ENCODE measurements at places on chromosomes 1 and 21.

DNA sequence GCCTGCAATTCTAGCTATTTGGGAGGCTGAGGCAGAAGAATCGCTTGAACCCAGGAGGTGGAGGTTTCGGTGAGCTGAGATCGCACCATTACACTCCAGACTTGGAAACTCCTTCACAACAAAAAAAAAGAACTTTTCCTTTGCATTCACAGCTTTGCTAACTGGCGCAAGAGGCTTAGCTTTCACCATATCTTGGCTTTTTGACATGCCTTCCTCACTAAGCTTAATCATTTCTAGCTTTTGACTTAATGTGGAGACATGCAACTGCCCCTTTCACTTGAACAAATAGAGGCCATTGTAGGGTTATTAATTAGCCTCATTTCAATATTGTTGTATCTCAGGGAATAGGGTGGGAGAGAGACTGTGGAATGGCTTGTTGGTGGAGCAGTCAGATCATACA, 8.7 kb downstream of the KPNA6 start:
- no peak for DNase-seq

GRCh38 chr1:178376008-178376407, 120.8 kb downstream of the CLEC20A start:
- DNase-seq: no peak

- DNase-seq: peak; percentile 47
Measured at GRCh38 chr1:18109058-18109755, 1.6 kb downstream of the IGSF21 start.

- DNase-seq: no peak
Measured at GRCh38 chr1:228905701-228906101, 170.4 kb downstream of the RHOU start.

GRCh38 chr1:78759881-78760280, 110.2 kb downstream of the IFI44 start:
- DNase-seq: no peak

DNA sequence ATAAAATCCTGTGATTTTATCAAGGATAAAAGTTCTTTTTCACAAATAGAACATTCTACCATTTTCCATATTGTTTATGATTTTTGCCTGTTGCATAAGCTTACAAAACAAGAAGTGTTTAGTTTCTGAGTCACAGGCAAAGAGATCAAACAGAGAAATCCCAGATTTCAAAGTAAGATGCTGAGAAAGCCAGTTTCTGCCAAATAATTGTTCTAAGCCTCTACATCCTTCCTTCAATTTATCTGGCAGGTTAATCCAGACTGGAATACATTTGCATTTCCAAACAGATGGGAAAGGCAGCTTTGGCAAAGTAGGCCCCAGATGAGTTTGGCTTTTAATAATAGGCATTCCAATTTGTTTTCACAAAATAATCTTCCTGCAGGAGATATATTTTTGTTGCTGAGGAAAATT, 2.5 kb downstream of the SLC1A7 start:
- no peak for DNase-seq

DNA sequence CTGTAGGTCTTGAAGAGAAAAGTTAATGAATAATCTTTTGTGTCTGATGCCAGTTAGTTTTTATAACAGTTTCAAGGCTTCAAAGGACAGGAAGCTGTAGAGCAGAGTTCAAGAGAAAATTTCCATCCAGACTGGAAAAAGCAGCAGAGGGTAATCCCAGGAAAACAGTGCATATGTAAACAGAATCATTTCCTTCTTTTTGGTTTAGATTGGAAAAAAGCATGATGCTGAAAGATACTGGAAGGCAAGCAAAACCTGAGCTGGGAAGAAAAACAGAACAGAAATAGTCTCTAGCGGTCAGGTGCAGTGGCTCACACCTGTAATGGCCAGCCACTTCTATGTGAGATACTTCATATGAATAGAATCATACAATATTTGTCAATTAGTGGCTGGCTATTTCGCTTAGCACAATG, 71.9 kb downstream of the ZSWIM5 start:
- no peak for DNase-seq

DNA sequence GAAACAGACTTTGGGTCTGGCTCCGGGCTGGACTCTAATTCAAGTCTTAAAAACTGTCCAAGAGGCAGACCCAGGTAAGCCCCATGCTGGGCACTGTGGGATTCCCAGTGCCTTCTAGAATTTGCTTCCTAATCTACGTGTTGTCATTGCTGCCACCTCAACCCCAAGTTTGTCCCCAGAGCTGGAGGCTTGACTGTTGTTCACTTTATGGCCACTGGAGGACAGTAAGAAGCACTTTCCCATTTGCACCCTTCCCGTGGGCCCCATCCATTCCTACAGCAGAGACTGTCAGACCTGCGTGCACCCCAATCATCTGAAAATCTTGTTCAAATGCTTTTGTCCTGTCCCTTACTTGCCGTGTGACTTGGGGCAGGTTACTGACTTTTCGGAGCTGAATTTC, 29.4 kb upstream of the VASH2 start:
- no peak for DNase-seq

GRCh38 chr1:95321531-95321930, 87.5 kb downstream of the RWDD3 start:
- no peak for DNase-seq

- DNase-seq: no peak
Measured at GRCh38 chr1:213759359-213760181, 228.2 kb upstream of the PROX1 start.

GRCh38 chr1:168206111-168206510, 19.7 kb upstream of the SFT2D2 start:
- DNase-seq: no peak

GRCh38 chr1:166145499-166145898, 21.3 kb downstream of the FAM78B start:
- no peak for DNase-seq

GRCh38 chr1:3889936-3890335, 10.1 kb downstream of the C1orf174 start:
- DNase-seq: no peak

GRCh38 chr21:20902998-20903397, 95.2 kb upstream of the NCAM2 start:
- no peak for DNase-seq

DNA sequence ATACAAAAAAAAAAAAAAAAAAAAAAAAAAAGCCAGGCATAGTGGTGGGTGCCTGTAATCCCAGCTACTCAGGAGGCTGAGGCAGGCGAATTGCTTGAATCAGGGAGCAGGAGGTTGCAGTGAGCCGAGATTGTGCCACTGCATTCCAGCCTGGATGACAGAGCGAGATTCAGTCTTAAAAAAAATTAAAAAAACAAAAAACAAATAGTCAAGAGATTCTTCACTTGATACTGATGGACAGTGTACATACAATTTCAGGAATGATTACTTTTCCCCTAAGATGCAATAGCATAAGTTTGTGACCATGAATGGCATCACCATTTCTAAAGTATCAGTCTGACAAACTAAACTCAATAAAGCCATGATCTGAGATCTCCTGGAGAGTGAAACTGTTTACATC, 60.8 kb upstream of the IVNS1ABP start:
- no peak for DNase-seq

- DNase-seq: no peak
Measured at GRCh38 chr1:117657031-117657430, 51.2 kb downstream of the TENT5C start.

- DNase-seq: peak; percentile 82
Measured at GRCh38 chr1:109546311-109547109, 1.9 kb upstream of the GNAI3 start.

- DNase-seq: no peak
Measured at GRCh38 chr1:110857964-110858948, 14.7 kb upstream of the CD53 start.

DNA sequence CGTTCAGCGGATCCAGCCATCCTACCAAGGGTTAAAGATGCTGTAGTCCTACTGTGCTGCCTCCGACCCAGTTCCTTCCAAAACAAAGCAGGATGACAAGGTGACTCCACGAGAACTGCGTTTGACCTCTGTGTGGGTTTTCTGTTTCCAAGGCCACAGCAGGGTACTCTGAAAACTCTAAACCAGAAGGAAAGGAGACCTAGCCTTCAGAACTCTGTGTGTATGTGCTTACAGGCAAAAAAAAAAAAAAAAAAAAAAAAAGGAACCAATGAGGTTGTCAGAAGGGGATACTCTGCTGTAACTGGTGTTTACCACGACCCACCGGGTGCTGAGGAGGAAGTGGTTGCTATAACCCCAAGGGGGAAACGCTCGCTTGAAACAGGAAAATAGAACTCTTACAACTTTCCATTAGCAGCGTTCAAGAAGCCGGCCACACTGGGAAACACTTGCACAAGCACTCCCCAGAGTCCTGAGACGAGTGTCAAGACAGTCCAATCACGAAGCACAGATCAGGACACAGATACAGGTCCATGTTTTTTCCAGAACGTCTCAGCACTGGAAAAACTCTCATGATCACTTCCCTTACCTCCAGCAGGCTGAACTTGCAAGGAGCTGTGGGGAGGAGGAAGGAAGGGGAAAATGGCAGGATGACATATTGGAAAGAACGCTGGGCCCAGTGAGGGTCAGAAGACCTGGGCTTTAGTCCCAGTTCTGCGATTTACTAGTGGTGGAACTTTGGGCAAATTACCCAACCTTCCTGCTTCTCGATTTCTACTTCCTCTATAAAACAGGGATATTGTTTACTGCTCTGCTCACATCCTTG, 64.0 kb downstream of the ITPKB start:
- no peak for DNase-seq

DNA sequence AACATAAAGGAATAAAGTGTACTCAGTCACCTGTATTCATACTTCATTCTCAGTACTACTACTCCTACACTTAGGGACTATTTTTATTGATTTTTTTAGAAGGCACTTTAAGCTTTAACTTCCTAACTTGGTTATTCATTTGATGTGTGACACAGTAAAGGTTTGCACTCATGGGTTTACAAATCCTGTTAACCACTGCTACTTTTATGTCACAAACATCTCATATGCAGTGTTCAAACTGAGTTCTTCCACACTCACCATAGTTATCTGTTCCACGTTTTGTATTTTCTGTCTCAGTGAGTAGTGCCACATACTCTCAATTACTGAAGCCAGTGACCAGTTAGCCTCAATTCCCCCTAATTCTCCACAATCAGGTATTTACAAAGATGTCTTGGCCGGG, 33.2 kb downstream of the RCOR3 start:
- no peak for DNase-seq

GRCh38 chr1:1182491-1183220, 9.0 kb downstream of the TTLL10 start:
- peak; percentile 43 for DNase-seq

- peak; percentile 96 for DNase-seq
Measured at GRCh38 chr1:201982082-201982622, 296 bp upstream of the RNPEP start.

All from D341Med (cell line).